ENCODE measurements at places on chromosomes 6 and 20.

GRCh38 chr20:61887596-61888093, 178.0 kb downstream of the TAF4 start:
- H3K4me1 ChIP-seq, result peaks cover 2% of the 10 kb centered on the region
- H3K4me3 ChIP-seq, result no peak overlapping the region
- no peak overlapping the region for H3K27ac ChIP-seq

- H3K36me3 ChIP-seq, result peaks cover 78% of the 10 kb centered on the region
- no peaks in the 10 kb centered on the region for H3K27me3 ChIP-seq
- no peaks in the 10 kb centered on the region for H3K4me1 ChIP-seq
- no peak overlapping the region for H3K4me3 ChIP-seq
These were observed 20.1 kb downstream of the DIDO1 start for GRCh38 chr20:62906209-62906608.

DNA sequence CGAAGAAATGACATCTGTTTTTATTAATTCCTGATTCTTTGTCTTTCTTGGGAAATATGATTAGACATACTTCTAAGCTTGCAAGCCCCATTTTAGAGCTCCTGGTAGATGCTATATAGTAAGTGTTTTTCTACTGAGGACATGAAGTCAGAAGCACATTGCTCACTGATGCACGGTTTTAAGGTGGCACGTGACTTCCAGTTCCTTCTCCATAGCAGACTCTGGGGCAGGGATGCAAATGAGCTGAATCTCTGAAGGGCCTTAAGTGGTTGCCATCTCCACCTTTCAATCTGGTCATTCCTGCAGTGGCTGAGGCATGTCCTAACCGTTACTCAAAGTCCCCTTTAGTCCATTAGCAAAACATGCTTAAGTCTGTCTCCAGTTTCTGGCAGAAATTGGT, 421.2 kb upstream of the HTR1E start:
- no peaks in the 10 kb centered on the region for H3K27me3 ChIP-seq
- H3K27ac ChIP-seq, result no peak overlapping the region
- DNase-seq, result no peak

- no peaks in the 10 kb centered on the region for H3K27me3 ChIP-seq
- DNase-seq, result no peak
- no peaks in the 10 kb centered on the region for H3K36me3 ChIP-seq
- no peak overlapping the region for H3K4me3 ChIP-seq
- no peaks in the 10 kb centered on the region for H3K4me1 ChIP-seq
These were observed 354.4 kb downstream of the NKAIN2 start for GRCh38 chr6:124158024-124158423.

GRCh38 chr20:11170025-11170424, 496.2 kb upstream of the JAG1 start:
- no peaks in the 10 kb centered on the region for H3K4me1 ChIP-seq
- H3K27me3 ChIP-seq, result no peaks in the 10 kb centered on the region
- no peak for DNase-seq
- H3K27ac ChIP-seq, result no peak overlapping the region

DNA sequence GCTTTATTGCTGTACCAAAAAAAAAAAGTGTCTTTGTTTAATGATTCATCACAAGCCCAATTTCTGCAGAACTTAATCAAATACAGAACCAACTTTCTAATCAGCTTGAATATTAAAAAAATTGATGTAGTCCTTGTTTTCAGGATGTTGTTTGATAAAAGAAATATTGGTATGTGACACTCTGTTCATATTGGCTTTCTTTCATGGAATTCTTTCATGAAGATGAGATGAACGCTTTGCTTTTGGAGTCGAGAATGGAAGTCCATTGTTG, 184.3 kb downstream of the ZNF217 start:
- H3K4me3 ChIP-seq, result no peak overlapping the region
- peaks cover 6% of the 10 kb centered on the region for H3K4me1 ChIP-seq
- no peaks in the 10 kb centered on the region for H3K36me3 ChIP-seq
- no peaks in the 10 kb centered on the region for H3K27me3 ChIP-seq
- DNase-seq, result no peak
- H3K27ac ChIP-seq, result no peak overlapping the region

DNA sequence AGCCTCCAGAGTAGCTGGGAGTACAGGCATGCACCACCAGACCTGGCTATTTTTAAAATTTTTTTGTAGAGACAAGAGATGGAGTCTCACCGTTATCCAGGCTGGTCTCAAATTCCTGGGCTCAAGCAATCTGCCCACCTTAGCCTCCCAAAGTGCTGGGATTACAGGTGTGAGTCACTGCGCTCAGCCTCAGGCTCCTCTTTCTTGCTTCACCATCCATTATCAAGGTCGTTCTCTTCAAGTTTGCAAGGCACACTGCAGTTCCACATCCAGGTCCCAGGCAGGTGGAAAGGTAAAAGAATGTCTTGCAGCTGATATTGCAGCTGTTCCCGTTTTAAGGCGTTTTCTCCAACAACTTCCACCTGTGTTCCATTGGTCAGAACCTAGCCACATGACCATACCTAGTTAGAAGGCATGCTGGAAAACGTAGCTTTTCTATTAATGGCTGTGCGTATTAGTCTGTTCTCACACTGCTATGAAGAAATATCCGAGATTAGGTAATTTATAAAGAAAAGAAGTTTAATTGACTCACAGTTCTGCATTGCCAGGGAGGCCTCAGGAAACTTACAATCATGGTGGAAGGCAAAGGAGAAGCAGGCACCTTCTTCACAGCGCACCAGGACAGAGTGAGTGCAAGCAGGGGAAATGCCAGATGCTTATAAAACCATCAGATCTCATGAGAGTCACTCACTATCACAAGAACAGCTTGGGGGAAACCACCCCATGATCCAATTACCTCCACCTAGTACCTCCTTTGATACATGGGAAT, 51.7 kb downstream of the PCNA start:
- no peak overlapping the region for H3K27ac ChIP-seq
- no peaks in the 10 kb centered on the region for H3K36me3 ChIP-seq
- DNase-seq, result no peak
- peaks cover 24% of the 10 kb centered on the region for H3K4me1 ChIP-seq
- H3K27me3 ChIP-seq, result no peaks in the 10 kb centered on the region

DNA sequence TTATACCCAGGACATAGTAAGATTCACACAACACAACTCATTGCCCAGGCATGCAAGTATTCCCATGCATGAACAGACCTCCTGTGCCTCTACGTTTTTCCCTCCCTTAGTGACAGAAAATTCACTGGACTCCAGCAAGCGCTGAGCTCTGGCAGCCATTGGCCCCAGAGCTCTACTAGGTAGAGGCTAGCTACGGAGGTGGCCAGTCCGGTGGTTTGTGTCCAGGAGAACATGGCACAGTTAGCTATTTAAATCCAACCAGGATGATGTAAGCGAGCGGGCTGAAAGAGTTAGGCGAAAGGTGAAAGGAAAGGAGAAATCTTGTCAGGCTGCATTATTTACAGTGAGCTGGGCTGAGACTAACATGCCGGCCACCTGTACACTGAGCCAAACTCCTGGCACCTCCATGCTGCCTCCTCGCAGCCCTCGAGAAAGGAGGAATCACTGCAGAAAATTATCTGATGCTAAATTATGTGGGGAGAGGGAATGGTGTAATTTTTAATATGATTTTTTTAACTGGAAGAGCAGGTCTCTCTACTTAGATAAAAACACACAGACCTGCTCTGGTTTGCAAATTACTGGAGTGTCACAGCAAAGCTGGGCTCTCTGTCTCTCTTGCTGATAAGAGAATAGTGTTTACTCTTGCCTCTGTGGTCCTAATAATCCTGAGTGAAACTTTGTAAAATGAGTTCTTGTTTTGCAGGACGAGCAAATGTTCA, 50.1 kb upstream of the ARMC2 start:
- peak overlapping the region; percentile 73 for H3K4me3 ChIP-seq
- peaks cover 38% of the 10 kb centered on the region for H3K4me1 ChIP-seq
- no peak for DNase-seq
- no peaks in the 10 kb centered on the region for H3K36me3 ChIP-seq
- peak overlapping the region; percentile 79 for H3K27ac ChIP-seq

DNA sequence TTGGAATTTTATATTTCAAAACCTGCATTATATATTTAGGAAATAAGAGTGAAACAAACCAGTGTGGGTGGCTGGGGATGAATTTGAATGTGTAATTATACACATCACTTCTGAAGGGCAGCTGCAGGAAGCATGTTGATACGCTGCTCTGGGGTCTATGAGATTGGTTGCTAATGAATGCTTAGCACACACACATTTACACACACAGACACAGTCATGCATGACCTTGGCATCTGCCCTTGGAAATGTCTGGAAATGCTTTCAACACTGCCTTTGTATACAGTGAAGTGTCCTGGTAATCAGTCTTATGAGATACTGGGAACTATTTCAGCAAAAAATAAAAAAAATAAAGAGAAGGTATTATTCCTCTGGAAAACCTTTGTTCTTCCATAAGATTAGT, 83.4 kb downstream of the ELOVL4 start:
- no peak overlapping the region for H3K27ac ChIP-seq
- H3K36me3 ChIP-seq, result no peaks in the 10 kb centered on the region
- no peak for DNase-seq

DNA sequence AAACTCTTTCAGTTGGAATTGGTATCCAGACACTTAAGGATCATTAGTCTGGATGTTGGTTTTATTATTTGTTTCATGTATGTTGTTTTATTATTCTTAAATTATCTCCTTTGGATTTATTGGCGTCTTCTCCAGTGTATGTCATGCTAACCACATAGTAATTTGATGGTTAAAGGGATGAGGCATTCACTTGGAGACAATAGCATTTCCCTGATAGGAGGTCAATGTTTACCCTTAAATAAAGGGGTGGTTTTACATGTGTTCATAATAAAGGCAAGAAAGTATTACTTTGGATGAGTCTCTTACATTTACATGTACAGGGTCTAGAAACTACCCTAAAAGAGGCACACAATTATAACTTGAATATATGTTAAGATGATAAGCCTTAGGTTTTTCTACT, 51.2 kb upstream of the RNF144B start:
- H3K27me3 ChIP-seq, result peaks cover 7% of the 10 kb centered on the region
- no peaks in the 10 kb centered on the region for H3K36me3 ChIP-seq
- DNase-seq, result no peak

- no peak for DNase-seq
- H3K4me3 ChIP-seq, result no peak overlapping the region
- H3K27ac ChIP-seq, result no peak overlapping the region
- H3K27me3 ChIP-seq, result no peaks in the 10 kb centered on the region
These were observed 276.0 kb downstream of the TFAP2A start for GRCh38 chr6:10138917-10139316.

DNA sequence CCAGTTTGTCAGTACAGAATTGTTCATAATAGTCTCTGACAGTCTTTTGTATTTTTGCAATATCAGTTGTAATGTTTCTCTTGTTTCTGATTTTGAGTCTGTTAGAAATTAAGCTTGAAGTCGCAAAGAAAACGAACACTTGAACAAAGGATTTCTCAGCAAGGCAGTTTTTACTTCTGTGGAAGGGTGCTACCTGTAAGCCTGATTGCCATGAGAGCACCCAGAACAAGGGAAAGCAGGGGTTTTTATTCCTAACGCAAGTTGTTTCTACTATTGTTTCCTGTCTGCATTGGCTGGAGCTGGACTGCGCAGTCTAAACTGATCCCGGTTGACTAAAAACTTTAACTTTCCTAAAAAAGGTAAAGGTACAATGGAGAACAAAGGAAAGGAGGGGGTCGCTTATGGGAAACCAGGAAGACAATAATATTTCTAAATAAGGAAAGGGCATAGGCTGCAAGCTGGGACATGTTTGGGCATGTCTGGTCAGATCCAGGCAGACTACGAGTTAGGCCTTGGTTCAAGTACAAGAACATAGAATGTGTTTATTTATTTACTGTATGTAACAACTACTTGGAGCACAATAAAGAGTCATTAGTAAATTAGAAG, 28.5 kb downstream of the HLA-B start:
- H3K4me1 ChIP-seq, result peaks cover 14% of the 10 kb centered on the region
- no peak for DNase-seq
- no peak overlapping the region for H3K4me3 ChIP-seq
- peaks cover 19% of the 10 kb centered on the region for H3K27me3 ChIP-seq
- H3K27ac ChIP-seq, result no peak overlapping the region

GRCh38 chr6:158028421-158028820, 46.8 kb downstream of the SYNJ2 start:
- H3K27ac ChIP-seq, result no peak overlapping the region
- no peaks in the 10 kb centered on the region for H3K27me3 ChIP-seq
- H3K4me1 ChIP-seq, result peaks cover 26% of the 10 kb centered on the region
- DNase-seq, result no peak
- peaks cover 24% of the 10 kb centered on the region for H3K36me3 ChIP-seq
- H3K4me3 ChIP-seq, result no peak overlapping the region

DNA sequence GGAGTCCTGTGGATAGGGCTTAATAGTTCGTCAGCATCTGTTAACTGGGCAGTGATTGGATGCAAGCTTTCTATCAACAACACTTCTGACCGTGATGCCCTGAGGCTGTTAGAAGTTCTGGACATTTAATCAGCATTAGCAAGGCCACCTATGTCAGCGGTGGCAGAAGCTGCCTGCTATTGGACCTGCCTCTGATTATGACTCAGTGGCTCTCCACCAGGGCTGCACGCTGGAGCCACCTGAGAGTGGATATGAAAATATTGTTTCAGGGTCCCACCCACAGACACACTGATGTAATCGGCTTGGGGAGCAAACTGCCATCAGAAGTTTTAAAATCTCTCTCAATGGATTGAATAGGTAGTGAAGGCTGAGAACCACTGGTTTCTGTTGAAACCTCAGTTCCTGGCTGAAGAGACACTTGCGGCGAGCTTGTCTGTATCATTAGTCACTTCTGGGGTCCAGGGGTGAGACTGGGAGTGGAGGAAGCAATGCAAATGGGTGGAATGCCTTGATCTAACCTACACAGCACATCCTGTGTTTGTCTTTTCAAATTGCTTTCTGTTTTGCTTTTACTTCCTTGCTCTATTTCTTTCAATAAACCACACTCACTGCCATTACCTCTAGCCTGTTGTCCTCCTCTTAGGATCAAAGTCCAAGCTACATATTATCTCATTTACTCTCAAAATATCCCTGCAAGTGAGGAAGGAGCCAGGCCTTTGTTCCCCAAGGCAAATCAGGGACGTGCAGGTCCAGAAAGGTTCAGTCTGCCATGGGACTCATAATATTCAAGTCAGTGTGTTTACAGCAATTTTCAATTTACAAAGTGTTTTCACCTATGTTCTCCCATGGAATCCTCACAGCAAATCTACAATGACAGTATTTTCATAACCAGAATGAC, 4.2 kb downstream of the CLIC5 start:
- peaks cover 51% of the 10 kb centered on the region for H3K4me1 ChIP-seq
- DNase-seq, result peak; percentile 78
- peaks cover 18% of the 10 kb centered on the region for H3K27me3 ChIP-seq
- H3K4me3 ChIP-seq, result peak overlapping the region; percentile 68

- H3K4me1 ChIP-seq, result peaks cover 9% of the 10 kb centered on the region
- H3K27me3 ChIP-seq, result peaks cover 19% of the 10 kb centered on the region
- no peak for DNase-seq
- no peak overlapping the region for H3K27ac ChIP-seq
These were observed 47.4 kb downstream of the TGM2 start for GRCh38 chr20:38117635-38118034.

DNA sequence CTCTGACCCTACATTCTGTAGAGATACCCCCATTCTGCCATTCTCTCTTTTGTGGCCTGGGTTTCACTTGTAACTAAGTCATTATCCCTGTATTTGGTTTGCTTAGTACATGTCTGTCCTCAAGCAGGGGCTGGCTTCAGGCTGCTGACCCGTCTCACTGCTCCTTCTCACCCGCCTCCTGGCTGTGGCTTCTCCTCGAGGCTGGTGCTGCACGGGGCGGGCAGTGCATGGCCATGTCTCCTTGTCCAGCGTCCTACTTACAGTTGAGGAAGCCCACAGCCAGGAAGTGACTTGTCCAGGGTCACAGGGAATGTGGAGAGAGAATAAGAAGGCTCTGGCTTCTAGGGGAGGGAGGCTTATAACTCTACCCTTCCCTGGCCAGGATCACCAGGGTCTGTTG, 11.3 kb downstream of the GTSF1L start:
- H3K27ac ChIP-seq, result no peak overlapping the region
- H3K4me1 ChIP-seq, result peaks cover 5% of the 10 kb centered on the region
- H3K36me3 ChIP-seq, result peaks cover 37% of the 10 kb centered on the region
- no peaks in the 10 kb centered on the region for H3K27me3 ChIP-seq
- no peak overlapping the region for H3K4me3 ChIP-seq

Measured in T-helper 2 cell treated with Interferon-gamma antibody and Interleukin-4, amounts not matched to agents 5 μg/mL and 100 μg/mL, for 36 hours (primary cell).